ENCODE measurements at places on chromosomes 16 and 17.

DNA sequence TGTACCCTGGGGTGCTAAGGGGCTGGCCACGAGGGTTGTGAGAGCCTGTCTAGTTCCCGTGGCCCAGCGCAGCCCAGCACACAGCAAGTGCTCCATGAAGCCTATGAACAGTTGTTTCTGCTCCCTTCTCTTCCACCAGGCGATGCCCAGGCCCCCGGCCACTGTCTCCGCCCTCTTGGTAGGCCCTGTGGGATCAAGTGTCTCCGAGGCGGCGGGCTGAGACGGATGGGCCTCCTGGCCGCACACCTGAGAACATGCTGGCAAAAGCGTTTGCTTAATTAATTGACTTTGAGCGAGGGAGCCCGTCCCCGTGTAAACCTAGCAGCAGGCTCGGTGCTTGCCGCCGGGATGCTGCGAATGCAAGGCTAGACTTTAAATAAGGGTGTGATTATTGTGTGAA lies 129.7 kb upstream of the GSE1 start:
- no peak for DNase-seq

- DNase-seq, result no peak
These were observed 125.7 kb downstream of the XYLT1 start for GRCh38 chr16:17345043-17345442.

DNA sequence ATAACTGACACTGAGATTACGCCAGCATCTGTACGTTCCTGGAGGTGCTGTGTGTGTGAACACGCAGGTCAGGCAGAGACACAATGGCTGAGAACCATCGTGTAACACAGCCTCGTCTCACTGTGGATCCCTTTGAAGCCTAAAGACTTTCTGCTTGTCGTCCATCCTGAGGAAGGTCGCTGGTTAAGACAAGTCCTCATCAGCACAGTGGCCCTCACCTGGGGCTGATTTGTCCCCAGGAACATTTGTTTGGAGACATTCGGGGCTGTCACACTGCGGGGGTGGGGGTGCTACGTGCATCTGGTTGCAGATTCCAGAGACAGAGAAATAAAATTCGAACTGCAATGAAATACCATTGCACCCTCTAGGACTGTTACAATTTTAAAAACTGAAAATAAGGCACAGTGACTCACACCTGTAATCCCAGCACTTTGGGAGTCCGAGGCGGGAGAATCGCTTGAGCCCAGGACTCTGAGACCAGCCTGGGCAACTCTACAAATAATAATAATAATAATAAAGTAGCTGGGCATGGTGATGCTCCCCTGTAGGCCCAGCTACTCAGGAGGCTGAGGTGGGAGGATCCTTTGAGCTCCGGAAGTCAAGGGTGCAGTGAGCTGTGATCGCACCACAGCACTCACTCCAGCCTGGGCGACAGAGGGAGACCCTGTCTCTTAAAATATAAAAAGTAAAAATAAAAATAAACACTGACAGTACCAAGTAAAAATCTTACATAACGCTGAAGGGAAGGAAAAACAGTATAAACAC lies 112.0 kb upstream of the METRNL start:
- DNase-seq, result no peak

DNA sequence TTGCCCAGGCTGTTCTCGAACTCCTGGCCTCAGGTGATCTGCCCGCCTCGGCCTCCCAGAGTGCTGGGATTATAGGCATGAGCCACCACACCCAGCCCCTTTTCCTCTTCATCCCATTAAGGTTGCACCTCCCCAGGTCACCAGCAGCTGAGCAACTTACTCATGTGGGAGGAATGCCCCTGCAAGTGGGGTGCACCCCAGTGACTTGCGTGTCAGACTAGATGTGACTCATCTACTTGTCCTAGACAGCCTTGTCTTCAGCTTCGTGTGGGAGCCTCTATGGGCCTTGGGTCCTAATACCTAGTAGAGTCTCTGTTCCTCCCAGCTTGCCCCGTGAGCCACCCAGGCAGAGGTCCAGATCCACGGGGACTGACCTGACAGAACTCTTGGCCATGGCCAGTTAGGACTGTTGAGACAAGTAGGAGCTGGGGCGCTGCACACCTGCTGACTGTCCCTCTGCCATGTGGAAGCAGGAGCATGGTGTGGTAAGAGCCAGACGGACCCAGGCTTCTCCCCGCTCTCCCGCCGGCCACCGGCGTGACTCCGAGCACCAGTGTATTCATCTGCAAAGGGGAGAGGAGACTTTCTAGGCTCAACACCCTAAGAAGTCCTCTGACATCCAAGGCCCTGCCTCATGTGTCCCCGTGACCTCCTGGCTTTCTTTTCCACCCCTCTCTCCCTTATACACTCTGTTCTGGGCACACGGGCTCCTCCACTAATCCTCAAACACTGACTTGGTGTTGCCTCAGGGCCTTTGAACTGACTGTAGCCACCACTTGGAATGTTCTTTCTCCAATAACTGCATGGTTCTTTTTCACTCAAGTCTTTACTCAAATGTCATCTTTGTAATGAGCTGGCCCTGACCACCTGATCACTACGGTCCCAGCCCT lies 11.6 kb upstream of the CBX4 start:
- no peak for DNase-seq

DNA sequence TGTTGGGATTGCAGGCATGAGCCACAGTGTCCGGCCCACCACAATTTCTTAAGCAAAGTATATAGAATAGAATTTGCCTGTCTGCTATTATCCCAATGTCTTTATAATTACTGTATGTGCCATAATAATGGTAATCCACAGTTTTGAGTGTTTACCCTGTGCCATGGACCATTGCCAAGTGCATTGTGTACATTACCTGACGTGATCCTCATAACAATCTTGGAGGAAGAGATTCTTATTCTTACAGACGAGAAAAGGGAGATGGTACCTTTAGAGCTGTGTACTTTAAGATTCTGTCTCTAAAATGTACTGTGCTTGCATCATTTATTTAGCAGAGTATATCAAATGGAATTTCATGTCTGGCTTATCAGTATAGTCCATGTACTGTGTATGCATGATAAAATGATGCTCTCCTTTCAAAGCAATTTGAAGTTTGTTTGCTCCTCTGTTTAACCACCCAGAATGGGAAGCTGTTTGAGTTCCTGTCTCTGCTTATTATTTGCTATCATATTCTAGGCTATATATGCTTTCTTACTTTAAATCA lies 13.8 kb upstream of the CDR2 start:
- peak; percentile 77 for DNase-seq

GRCh38 chr17:56604691-56605290 lies 11.3 kb downstream of the NOG start:
- DNase-seq, result no peak

DNA sequence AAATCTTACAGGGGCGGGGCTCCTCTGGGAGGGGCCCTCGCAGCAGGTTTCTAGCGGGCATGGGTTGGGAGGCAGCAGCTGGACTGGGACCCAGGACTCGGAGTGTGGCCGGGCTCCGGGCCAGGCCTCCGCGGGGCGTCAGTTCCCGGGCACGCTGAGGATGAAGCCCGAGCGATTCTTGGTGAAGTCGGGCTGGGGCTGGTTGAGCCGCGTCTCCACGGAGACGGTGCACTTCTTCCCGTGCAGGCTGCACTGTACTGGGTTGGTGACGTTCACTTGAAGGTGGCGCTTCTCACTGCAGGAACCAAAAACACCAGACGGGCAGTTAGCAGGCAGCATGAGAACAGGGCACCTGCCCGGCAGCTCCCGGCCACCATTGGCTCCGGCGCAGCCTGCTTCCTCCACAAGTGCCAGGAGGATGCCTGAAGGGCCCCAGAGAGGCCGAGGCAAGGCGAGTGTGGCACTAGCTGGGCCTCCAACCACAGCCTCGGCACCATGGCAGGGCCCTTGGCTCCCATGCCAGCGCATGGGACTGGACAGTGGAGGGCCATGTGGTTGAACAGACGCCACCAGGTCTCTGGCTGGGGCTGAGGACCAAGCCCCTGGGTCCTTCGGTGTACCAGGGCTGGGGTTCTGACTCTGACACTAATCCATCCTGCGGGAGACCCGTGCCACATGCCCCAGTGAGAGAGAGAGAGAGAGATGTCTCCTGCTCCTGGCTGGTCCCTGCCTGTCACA lies 8.0 kb downstream of the CDK5R1 start:
- no peak for DNase-seq

- no peak for DNase-seq
These were observed 3.4 kb upstream of the LLGL2 start for GRCh38 chr17:75521951-75522727.

DNA sequence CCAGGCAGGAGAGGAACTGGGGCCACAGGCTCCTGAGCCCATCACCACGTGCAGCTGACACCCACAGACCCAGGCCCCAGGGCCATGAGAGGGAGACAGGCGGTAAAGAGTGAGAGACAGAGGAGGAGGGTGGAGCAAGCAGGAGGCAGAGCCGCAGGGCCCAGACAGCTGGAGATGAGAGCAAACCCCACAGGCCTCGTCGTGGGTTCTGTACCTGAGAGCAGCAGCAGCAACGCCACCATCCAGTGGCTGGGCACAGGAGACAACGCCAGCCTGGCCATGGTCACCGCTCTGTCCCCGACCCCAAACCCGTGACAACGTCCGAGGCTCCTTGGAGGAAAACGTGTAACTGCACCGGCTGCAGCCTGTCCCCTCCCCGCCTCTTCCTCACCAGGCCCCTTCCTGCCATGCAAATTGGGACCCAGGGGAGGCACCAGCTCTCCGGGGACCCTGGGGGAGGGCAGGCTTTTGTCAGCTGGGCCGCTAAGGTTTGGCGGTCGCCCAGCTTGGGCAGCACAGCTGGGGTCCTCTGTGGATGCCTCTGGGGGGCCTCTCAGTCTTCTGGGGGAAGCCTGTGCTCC lies at the start of gene CD79B:
Gene CD79B (minus strand): TSS at position 351 of the 581 bp plus-strand sequence. CDS start 70 bp downstream, at position 281.
- DNase-seq, result no peak

- DNase-seq, result no peak
These were observed 117.3 kb downstream of the IRX5 start for GRCh38 chr16:55047903-55048497.

GRCh38 chr16:73725156-73725555 lies 571.5 kb upstream of the PSMD7 start:
- no peak for DNase-seq

- no peak for DNase-seq
These were observed 59.3 kb downstream of the RNF213 start for GRCh38 chr17:80319999-80320344.

GRCh38 chr17:4009186-4009785 lies 45.0 kb upstream of the ATP2A3 start:
- DNase-seq, result no peak

DNA sequence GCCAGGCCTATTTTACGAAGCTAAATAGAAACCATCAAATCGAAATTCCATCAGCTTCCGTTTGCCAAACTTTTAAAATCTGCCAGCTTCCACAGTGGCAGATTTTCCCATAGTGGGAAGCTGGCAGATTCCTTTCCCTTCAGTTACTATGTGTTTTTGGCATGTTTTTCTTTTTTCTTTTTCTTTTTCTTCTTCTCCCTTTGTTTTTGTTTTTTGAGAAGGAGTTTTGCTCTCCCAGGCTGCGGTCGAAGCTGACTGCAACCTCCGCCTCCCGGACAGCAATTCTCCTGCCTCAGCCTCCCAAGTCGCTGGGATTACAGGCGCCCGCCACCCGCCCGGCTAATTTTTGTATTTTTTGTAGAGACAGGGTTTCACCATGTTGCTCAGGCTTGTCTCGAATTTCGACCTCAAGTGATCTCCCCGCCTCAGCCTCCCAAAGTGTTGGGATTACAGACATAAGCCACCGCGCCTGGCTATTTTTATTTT lies 684 bp upstream of the CWC25 start:
- DNase-seq, result no peak

- no peak for DNase-seq
These were observed 28.0 kb downstream of the PRKCB start for GRCh38 chr16:23863511-23864422.

DNA sequence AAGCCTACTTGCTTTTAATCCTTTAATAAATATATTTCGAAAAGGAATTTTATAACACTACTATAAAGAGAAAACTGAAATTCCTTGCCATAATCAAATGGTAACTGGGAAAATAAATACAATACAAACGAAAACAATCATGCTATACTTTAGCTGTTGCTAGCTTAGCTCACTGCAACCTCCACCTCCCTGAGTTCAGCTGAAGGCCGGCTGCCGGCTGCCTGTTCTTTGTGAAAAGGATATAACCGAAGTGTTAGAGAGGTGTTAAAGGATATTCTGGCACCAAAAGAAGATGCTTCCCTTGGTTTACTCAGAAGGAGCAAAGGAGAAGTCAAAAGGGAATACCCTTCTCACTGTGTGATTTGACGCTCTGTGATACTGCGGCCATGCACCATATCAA lies 108.5 kb downstream of the CACNG3 start:
- no peak for DNase-seq

- peak; percentile 33 for DNase-seq
These were observed 83.8 kb upstream of the CCL2 start for GRCh38 chr17:34171245-34171818.

DNA sequence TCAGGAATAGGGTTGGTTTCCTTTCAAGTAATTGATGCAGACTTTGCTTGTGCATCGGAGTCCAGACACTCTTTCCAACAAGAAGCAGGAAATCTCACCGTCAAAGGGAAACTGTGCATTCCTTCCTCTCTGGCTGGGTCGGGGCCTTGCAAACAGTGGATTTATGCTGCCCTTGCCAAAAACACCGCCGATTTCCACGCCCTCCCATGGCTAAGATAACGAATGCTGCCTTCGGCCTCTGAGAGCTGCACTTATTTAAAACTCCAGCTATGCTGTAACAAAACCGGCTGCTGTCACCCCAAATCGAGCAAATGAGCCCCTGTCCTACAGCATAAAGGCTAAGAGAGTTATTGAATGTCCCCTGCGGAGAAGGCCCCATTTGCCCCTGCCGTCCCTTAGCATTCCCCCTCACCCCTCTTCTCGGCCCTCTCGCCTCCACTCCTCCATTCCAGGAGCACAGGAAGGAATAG lies 275.5 kb upstream of the IRX5 start:
- DNase-seq, result no peak

- no peak for DNase-seq
These were observed 3.7 kb downstream of the SPPL2C start for GRCh38 chr17:45848405-45848804.

- no peak for DNase-seq
These were observed 115.4 kb upstream of the GSE1 start for GRCh38 chr16:85497622-85498314.

GRCh38 chr17:20284022-20284421 lies 183.3 kb downstream of the LGALS9B start:
- no peak for DNase-seq

- DNase-seq, result no peak
These were observed 417.1 kb downstream of the CA10 start for GRCh38 chr17:51741458-51741857.

- no peak for DNase-seq
These were observed 22.2 kb upstream of the C17orf107 start for GRCh38 chr17:4877089-4877488.

GRCh38 chr17:82042649-82043048 lies 5.2 kb upstream of the DCXR start:
- DNase-seq, result no peak

Measured in NCI-H2227 treated with DMSO at 0.1 percent for 48 hours (cell line).